Fibroblast of skin of right biceps (primary cell): ENCODE measurements at places on chromosomes 3 and 15.

DNA sequence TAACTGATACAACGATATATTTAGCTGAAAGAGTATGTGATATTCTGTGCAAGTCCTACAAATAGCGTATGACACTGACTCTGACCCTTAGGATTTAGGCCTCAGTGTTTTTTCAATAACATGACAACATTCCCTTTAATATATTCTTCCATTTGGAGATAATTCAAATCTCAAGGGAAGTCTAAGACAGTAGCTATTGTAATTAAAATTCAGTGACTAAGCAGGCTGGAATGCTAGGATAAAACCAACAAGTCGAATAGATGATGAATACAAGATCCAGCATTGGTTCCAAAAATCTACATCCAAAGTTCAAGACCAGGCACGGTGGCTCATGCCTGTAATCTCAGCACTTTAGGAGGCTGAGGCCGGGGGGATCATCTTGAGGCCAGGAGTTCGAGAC lies 56.2 kb downstream of the QTRT2 start:
- DNase-seq = peak; percentile 83

DNA sequence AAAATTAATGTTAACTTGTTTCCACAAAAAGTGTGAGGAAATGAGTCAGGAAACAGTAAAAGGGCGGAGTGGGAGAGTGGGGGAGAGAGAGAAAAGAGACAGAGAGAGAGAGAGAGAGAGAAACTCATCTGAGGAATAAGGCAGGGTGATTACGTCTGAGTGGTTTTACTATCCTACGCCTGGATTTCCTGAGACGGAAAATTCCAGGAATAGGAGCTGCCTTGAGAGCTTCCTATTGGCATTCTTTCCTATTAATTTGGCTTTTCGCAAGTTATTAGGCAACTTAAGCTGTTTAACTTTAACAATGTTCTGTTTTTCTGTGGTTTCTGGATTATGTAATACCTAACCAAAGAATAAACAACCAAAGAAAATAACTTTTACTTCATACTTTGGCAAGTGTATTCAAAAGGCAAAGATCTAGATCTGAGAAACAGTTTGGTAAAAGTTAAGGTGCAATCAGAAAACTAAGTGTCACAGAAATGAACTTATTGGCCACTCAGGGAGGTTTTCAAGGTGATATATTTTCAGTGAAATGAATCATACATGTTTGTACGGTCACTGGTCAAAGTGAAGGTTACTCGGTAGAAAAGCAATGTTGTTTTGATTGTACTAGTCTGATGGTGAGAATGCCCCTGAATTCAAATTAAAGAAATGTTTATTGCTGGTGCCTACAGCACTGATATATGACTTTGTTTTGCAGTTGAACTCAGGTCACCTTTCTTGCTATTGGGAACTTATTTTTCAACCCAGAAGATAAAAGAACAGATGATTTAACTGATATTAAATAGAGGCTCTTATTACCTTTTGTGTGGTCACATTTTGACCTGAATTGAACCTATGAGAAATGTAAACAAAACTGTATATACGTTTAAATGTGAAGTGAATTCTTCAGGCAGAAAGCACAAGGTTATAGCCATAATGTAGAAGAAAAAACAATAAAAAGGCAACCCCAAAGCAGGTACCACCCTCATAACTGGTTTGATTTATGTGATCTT lies 39.9 kb upstream of the TNFSF10 start:
- peak; percentile 62 for DNase-seq

- DNase-seq = no peak
Observed at GRCh38 chr3:141610939-141611338, 124.1 kb downstream of the RASA2 start.

DNA sequence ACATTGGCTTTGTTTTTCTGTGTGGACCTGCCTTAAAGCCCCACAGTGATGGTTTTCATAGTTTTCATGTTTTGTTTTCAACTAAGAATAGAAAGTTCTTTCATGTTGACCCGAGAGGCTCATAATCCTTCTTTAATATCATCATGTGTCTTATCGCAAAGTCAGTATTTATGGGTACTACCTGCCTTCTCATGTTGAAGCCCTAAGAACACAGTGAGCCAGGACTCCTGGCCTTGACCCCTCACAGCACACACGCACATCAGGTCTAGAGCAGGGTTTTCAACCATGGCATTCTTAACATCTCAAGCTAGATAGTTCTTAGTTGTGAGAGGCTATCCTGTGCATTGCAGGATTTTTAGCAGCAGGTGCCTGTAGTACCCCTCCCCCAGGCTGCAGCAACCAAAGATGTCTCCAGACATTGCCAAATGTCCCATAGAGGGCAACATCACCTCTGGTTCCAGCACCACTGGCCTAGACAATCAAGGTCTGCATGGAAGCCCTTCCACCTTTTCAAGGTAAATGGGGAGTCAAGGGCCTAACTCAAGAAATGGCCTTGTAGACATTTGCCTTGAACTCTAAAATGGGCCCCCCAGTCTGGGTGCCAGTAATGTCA lies 118.3 kb downstream of the MTHFS start:
- DNase-seq = no peak

DNA sequence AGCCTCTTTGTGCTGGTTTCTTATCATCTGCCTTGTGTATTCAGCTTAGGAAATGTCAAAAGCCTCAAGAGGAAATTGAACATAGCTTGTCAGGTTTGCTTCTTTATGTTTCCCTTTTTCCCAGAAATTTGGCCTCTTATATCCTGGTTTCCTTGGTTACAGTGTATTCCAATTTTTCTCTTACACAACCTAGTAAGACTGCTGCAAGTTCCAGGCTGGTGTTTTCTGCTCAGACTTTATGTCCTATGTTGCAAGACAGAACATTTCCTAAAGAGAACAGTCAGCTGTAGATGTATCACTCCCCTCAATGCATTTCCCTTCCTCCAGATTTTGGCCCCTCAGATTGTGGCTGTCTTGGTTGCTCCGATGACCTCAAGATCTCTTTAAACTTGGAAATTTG lies 102.5 kb downstream of the SH3GL3 start:
- DNase-seq = no peak

GRCh38 chr15:70195587-70196305 lies 98.0 kb upstream of the TLE3 start:
- DNase-seq = peak; percentile 69

DNA sequence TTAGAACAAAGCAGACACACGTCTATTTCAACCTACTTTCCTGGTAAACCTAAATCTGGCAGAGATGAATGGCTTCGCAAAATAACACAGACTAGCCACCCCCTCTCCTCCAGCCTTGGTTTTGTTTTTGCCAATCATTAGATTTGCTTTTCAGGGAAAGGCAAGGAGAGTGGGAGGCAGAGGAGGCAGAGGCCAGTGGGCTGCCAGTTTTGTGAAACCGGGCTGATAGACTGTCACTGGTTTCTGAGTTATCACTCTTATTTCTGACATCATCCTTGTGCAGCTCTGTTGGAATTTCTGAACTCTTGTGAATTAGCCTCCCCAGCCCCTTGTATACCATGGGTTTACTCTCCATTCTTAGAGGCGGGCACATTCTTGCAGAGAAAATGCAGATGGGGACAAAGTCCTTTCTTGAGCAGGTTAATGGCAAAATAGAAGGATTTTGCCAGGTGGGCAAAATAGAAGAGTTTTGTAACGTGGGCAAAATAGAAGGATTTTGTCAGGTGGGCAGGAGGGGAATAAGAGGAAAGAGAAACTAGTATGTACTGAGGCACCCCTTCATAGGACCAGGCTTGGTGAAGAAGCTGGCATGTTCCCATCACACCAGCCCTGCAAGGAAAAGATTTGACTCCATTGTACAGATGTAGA lies 3.2 kb upstream of the FEM1B start:
- DNase-seq = no peak

GRCh38 chr3:128353991-128354687 lies 112.6 kb downstream of the DNAJB8 start:
- no peak for DNase-seq

DNA sequence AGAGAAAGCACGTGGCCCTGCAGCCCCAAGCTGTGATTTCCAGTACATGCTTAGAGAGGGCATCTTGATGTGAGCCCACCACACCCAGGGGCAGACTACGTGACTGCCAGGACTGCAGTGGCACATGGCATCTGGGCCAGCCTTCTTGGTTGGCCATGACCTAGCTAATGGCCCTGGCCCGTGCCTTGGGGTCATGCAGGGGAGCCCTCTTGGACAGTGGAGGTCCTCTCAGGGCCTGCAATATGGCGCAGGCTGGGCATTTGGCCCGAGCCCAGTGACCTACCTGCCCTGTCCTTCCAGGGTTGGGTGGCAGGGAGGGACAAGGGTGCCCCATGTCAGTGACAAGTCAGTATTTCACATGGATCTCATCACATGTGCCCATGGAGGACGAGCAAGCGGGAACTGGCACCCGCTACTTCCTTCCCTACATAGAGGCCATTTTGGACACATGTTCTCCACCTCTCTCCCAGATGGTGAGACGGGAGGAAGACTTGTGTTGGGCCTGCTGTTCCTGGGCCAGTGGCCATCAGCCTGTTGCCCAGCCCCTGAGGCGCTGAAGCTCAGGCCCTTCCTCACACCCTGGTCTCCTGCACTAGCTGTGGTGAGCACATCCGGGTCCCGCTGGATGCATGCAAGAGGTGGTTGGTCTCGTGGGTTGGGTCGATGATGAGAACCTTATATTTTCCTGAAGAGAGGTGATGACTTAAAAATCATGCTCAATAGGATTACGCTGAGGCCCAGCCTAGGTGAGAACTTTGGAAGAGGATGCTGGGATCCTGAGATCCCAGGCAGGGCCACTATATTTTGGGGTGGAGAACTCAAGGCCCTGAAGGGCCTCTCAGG lies 195.6 kb downstream of the UBE3A start:
- DNase-seq = no peak

GRCh38 chr3:153903430-153903829 lies 217.8 kb upstream of the ARHGEF26 start:
- DNase-seq = no peak

- no peak for DNase-seq
Observed at GRCh38 chr3:146884721-146885120, 279.6 kb upstream of the PLSCR5 start.

GRCh38 chr3:53865732-53866499 lies 16.0 kb downstream of the ACTR8 start:
- DNase-seq = no peak

- DNase-seq = no peak
Observed at GRCh38 chr15:46815240-46815639, 902.1 kb upstream of the SEMA6D start.

- DNase-seq = peak; percentile 59
Observed at GRCh38 chr3:136838641-136839555, 20.0 kb downstream of the SLC35G2 start.
